ENCODE measurements at places on chromosomes 1 and 21.

- DNase-seq, result peak; percentile 89
Observed at GRCh38 chr1:244273845-244274619, 177.7 kb downstream of the ADSS2 start.

GRCh38 chr1:45177452-45177851 is 29.0 kb downstream of the ZSWIM5 start:
- DNase-seq, result no peak

GRCh38 chr1:172381946-172382345 is 38.5 kb upstream of the C1orf105 start:
- DNase-seq, result no peak

GRCh38 chr21:43797415-43797814 is 8.0 kb downstream of the RRP1 start:
- DNase-seq, result no peak

- no peak for DNase-seq
Observed at GRCh38 chr1:242813490-242814091, 289.1 kb upstream of the PLD5 start.

- no peak for DNase-seq
Observed at GRCh38 chr1:44696789-44697345, 22.4 kb downstream of the ARMH1 start.

DNA sequence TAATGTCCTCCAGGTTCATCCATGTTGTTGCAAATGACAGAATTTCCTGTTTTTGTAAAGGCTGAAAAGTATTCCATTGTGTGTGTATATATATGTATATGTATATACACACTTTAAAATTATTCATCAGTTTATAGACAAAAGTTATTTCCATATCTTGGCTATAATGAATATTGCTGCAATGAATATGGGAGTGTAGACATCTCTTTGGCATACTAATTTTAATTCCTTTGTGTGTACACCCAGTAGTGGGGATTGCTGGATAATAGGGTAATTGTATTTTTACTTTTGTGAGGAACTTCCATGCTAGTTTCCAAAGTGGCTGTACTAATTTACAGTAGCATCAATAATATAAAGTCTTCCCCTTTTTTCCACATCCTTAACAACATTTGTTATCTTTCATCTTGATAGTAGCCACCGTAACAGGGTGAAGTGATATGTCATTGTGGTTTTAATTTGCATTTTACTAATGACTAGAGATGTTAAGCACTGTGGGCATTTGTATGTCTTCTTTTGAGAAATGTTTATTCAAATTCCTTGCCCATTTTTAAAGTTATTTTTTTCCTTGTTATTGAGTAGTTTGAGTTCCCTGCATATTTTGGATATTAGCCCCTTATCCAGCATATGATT is 243.0 kb downstream of the PDE4B start:
- DNase-seq, result no peak

- DNase-seq, result no peak
Observed at GRCh38 chr1:247304031-247304430, 27.6 kb downstream of the ZNF496 start.
